Activated CD4-positive, alpha-beta T cell treated with anti-CD3 and anti-CD28 coated beads for 1 hour (primary cell): ENCODE measurements at places on chromosomes 16 and 17.
A peak's percentile ranks its signal among the peaks of the same experiment; 100 is the strongest.

DNA sequence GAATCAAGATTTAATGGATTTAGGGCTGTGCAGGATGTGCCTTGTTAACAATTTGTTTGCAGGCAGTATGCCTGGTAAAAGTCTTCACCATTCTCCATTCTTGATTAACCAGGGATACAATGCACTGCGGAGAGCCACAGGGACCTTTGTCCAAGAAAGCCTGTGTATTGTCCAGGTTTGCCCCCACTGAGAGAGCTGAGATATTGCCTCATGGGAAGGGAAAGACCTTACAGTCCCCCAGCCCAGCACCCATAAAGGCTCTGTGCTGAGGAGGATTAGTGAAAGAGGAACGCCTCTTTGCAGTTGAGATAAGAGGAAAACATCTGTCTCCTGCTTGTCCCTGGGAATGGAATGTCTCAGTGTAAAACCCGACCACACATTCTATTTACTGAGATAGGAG lies 2169.6 kb downstream of the TP53TG3F start:
- no peak for DNase-seq

- DNase-seq: no peak
Measured at GRCh38 chr17:39736319-39737165, 1.2 kb upstream of the GRB7 start.

DNA sequence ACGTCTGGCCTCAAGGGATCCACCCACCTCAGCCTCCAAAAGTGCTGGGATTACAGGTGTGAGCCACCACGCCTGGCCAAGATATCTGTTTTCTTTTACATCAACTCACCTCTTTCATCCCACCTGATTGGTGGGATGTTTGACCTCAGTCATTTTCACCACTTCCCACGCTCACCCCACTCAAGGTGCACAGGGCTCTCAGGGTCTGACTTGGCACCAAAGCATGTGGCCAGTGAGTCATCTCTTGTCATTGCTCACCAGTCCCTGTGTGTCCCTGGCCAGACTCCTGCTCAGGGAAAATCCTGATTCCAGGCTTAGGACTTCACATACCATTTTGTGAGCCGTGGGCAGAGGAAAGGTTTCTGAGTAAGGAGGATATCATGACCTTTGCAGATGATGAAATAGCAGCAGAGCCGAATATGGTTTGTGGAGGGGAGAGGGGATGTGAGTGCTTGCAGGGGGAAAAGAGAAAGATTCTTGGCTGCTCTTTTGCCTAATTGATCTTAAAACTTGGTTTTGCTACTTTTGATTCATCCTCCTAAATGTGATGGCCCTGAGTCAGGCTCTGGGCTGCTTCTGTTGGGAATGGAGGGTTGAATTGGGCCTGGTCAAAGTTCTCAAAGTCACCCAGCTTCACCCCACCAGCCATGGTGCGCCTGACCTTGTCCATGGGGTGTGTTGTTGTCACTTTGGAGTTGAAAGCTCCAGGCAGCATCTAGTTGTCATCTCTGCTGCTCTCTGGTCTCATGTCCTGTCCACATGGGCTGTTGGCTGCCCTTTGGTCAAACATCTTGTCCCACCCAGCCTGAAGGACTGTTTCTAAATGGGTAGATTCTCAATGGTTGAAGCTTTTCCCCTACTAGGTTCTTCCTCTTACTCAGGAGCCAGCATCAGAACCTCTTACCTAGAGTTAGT lies 6.0 kb upstream of the KCNH6 start:
- DNase-seq: no peak

DNA sequence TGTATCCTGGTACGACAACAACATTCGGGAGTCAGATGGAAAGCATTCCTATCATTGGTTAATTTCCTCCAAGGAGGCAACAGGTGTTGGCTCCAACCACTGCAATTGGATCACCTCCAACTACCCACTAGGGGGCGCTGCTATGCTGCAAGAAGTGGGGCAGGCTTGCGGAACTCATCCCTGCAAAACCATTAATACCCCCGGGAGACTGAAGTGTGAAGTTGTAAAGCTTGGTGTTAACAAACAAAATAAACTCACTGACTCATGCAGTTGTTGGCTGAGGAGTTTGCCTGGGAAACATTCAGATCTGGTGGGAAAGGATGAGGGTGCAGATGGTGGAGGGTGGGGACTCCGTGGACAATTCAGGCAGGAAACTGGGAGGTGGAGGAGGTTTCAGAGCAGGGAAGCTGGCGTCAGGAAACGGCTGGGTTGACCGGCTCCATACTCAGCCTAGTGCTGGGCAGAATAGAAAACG lies 84.9 kb downstream of the HS3ST2 start:
- DNase-seq: no peak

- no peak for DNase-seq
Measured at GRCh38 chr16:80816356-80816755, 12.0 kb upstream of the CDYL2 start.

GRCh38 chr17:41020336-41020735 lies 6.7 kb downstream of the KRTAP1-5 start:
- no peak for DNase-seq

- no peak for DNase-seq
Measured at GRCh38 chr17:74686761-74687160, 26.0 kb downstream of the CD300LF start.

- DNase-seq: peak; percentile 71
Measured at GRCh38 chr17:19744922-19745757, 3.0 kb downstream of the ALDH3A1 start.

- DNase-seq: no peak
Measured at GRCh38 chr17:51914577-51914976, 243.9 kb downstream of the CA10 start.

DNA sequence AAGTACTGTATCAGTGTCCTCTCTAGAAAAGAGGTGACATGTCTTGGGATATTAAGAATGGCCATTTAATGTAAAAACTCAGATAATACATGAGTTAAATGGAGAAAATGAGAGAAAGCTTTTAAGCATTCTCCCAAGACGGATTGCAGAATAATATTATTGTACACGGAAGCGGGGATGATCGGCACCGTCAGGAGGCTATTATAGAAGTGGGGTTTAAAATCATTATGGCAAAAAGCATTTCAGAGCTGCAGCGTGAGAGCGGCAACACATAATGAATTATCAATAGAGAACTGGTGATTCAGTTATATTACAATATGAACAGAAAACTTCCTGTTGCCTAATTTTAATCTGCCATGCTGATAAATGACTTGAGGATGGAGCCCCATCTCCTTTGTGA lies 261.7 kb upstream of the IRX3 start:
- no peak for DNase-seq

DNA sequence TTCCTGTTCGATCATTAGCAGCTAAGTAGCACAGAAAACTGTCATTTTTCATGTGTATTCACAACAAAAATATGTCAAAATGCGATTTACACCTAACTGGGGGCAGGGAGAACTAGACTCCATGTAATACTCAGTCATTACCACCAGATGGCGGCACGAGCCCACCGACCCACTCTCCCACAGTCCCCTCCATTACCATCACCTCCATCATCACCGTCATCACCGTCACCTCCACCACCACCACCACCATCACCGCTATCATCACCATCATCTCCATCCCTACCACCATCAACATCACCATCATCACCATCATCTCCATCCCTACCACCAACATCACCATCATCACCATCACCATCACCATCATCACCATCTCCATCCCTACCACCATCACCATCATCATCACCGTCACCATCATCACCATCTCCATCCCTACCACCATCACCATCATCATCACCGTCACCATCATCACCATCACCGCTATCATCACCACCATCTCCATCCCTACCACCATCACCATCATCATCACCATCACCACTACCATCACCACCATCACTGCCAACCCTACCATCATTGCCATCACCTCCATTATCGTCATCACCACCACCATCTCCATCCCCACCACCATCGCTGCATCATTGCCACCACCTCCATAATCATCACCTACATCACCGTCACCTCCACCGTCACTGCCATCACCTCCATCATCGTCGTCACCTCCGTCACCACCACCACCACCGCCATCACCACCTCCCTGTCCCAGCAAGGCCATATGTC lies 14.4 kb downstream of the NDUFAF8 start:
- DNase-seq: peak; percentile 45

DNA sequence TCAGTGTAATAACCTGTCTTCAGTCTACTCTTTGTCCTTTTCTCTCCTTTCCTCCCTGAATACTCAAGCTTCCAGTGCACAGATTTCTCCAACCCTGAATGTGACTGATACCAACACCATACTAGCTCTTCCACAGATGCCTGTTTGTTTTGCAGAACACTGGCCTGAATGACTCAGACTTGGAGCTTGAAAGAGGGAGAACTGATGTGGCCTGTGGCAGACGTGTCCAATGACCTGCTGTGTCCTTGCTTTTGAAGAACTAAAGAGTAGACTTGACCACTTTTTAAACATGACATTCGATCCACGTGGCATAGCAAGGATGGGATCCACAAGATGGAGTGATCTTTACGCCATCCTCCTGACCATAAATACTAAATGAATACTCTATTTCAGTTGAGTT lies 361.0 kb downstream of the WWOX start:
- no peak for DNase-seq
